AG08396 (cell line): ENCODE measurements at places on chromosomes 12 and 14.

GRCh38 chr12:65313719-65314317 is 35.3 kb downstream of the MSRB3 start:
- no peak for DNase-seq

GRCh38 chr14:34044666-34045306 is 93.9 kb upstream of the EGLN3 start:
- no peak for DNase-seq

DNA sequence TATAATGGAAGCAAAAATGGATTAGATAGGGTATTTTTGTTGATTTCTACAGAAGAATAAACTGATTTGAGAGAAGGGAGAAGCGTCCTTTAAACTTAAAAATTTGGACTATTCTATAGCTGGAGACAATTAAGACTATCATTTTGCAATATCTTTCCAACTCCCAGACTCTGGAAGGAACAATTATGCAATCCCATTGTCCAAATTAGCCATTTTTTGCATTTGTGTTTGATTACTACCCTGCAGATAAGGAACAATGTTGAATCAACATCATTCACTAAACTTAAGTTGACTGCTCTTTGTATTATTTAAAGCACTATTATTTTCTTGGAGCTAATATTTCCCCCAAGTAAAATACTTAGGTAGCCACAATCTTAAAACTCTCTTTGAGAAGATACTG is 34.8 kb upstream of the SELPLG start:
- no peak for DNase-seq

DNA sequence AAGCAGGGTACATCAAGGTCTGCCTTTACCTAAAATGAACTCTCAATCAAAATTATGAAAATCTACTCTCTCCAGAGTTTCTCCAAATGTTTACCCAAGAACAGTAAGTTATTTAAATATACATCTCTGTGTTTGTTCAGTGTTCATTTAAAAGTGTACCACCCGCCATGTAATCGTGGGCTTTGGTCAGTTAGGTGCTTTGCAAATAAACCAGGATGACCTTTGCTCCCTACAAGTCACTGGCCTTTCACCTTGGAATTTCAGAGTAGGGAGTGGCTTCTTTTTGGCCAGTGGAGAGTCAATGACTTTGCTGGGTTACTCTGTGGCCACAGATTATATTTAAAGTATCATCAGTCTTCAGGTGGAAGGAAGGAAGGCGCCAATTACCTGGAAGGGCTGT is 74.6 kb upstream of the PTPRB start:
- no peak for DNase-seq
